ENCODE measurements at places on chromosomes 1 and 21.
A peak's percentile ranks its signal among the peaks of the same experiment; 100 is the strongest.

GRCh38 chr1:110067479-110067892, 3.0 kb downstream of the ALX3 start:
- no peak for DNase-seq

GRCh38 chr1:17168091-17168876, 36.6 kb upstream of the PADI1 start:
- no peak for DNase-seq

DNA sequence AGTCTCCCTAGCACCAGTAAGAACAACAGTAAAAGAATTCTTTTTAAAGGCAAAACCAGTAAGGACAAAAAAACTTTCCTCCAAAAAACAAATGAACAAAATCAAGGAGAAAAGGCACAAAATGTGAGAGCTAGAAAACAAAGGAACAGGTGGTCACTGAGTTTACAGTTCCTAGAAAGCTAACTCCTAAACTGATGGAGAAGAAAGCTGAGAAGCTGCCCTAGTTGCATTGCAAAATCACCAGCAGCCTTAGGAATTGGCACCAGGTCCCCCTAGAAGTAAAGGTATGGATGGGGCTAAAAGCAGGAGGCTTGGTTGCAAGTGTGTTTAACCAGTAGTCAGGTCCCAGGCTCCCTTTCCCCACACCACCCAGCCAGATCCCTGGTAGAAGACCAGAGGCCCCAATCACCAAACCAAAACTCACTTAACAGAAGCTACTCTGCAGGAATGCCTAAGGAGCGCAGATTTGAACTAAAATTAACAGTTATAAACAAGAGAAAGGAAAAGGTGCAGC, 47.6 kb downstream of the RAB3GAP2 start:
- DNase-seq = no peak

DNA sequence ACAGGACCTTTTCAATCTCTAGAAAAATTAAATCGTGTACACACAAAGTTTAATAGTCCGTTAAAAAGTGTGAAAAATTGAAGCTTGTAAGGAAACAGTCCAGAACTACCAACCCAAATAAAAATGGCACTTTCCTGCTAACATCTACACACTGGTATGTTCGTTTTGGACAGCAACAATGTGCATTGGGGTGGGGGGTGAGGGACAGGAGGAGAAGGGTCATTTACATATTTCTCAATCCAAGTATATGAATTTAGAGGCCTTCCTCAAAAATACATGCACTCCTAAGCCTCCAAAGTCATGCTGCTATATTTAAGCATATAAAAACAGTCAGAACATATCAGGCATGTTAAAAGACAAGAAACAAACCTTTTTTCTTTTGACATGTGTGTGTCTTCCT, 2.5 kb downstream of the PPP1R15B start:
- DNase-seq = peak; percentile 31

- no peak for DNase-seq
Observed at GRCh38 chr1:236315518-236315917, 33.8 kb upstream of the ERO1B start.

DNA sequence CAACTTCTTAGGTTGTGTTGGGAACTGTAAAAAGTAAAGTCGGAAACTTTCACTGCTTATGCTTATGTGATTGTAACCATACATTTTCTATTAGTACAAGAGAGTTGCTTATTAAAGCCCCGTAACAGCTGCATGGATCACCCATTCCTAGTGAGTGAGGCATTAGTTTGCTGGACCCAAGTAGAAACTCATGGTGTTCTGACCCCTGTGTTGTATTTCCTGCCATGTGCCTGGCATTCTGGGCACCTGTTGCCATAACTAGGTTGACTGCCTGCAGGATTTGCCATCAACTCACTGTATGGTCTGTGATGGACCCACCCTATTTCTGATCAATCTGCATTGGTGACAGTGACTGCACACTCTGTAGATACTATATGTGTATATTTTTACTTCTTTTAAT, 173.0 kb downstream of the PGBD5 start:
- no peak for DNase-seq

DNA sequence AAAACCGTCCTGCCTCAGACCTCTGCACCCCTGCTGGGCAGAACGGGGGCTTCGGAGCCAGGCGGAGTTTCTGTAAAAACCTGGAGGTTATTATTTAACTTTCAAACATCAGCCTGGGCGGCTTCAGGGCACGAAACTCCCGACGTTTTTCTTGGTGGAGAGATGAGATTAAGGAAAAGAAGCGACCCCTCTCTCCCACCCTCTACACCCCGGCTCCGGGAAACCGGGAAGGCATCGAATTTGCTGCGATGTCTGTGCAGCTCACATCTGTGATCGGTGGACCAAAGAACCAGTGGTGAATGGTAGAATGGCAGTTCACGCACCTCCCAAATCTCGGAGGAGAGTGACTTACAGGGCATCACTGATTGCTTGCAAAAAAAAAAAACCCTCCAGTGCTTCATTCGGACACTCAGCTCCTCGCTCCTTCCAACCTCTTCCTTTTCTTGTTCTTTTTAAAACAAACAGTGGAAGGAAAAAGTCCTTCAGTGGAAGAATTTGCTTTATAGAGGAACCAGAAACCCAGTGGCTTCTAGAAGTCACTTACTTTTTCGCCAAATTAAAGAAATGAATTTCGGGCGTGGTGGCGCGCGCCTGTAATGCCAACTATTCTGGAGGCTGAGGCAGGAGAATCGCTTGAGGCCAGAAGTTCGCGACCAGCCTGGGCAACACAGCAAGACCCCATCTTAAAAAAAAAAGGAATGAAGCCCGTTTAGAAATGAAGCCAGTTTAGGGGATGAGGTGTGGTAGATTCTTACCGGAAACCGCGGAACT, 884 bp downstream of the PHACTR4 start:
- DNase-seq = peak; percentile 85

DNA sequence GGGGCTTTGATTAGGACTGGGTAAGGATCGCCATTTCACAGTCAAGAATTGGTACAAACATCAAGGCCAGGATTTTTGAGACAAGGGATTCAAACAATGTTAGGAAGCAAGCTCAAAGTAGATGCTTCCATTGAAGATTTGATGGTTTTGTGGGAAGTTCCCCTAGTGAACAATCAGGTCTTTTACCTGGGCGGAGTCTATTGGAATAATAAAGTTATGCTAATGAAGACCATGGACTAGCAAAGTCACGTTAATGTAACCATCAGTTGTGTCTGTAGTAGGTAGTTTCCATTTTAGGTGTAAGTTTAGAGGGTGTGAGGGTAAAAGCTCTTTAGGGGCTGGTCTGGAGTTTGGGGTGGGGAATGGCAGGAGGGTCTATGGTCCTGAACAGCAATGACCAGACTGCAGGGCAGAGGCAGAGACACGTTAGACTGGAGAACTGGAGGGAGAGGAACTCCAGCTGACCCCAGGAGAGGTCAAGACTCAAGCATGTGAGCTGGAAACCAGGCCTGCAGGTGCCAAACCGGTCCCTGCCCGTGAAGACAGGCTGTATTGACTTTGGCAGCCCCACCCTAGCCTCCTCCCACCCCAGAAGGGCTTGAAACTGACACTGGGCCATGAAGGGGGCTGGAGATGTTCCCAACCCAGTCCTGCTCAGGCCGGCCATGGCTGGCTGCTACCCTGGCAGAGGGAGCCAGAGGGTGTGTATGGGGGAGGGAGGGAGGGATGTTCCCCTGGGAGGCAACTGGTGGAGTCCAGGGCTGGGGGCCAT, 36.0 kb upstream of the GPR37L1 start:
- DNase-seq = no peak

DNA sequence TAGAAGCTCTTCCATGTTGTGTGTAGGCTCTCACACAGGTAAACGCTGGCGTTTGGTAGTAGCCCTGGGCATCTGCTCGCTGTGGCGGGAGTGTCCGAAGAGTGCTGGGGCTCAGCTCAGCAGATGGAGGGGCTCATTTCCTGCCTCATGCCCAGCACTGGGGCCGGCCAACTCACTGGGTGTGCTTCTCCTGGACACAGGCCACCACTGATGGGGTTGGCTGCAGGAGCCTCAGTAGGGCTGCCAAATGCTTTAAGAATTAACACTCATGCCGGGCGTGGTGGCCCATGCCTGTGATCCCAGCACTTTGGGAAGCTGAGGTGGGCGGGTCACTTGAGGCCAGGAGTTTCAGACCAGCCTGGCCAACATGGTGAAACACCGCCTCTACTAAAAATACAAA, 20.9 kb downstream of the UQCRHL start:
- DNase-seq = no peak

GRCh38 chr1:247468481-247469140, 10.7 kb upstream of the OR2B11 start:
- DNase-seq = no peak

- no peak for DNase-seq
Observed at GRCh38 chr1:119001181-119002027, 13.3 kb upstream of the TBX15 start.

All from NAMALWA (cell line).